ENCODE measurements at places on chromosomes 2 and 18.
A peak's percentile ranks its signal among the peaks of the same experiment; 100 is the strongest.

DNA sequence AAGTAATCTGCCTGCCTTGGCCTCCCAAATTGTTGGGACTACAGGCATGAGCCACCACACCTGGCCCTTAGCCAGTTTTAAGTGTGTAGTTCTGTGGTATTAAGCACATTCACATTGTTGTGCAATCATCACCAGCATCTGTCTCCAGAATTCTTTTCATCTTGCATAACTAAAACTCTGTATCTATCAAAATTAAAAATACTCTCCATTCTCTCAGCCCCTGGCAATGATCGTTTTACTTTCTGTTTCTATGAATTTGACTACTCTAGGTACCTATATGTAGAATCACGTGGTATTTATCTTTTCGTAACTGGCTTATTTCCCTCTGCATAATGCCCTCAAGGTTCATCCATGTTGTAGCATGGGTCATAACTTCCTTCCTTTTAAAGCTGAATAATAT lies 45.5 kb upstream of the CAVIN2 start:
- DNase-seq: no peak

GRCh38 chr2:101132202-101132601 lies 19.0 kb downstream of the TBC1D8 start:
- DNase-seq: no peak

GRCh38 chr2:74334931-74335333 lies 8.3 kb downstream of the SLC4A5 start:
- DNase-seq: peak; percentile 41

DNA sequence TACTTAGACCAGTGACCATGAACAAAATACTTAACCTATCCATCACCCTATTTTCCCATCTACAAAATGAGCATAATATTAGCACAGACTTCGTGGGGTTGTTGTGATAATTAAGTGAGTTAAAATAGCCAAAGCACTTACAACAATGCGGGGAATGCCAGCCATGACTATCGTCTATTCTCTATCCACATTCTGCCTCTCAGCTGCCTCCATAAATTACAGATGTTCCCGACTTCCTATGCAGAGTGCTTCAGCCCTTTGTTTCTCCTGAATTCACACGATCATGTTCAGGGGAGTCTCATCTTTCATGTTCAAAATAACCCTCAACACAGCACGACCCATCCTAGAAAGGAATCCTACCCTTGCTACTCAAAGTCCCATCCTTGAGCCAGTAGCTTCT lies 211.6 kb downstream of the EN1 start:
- no peak for DNase-seq

DNA sequence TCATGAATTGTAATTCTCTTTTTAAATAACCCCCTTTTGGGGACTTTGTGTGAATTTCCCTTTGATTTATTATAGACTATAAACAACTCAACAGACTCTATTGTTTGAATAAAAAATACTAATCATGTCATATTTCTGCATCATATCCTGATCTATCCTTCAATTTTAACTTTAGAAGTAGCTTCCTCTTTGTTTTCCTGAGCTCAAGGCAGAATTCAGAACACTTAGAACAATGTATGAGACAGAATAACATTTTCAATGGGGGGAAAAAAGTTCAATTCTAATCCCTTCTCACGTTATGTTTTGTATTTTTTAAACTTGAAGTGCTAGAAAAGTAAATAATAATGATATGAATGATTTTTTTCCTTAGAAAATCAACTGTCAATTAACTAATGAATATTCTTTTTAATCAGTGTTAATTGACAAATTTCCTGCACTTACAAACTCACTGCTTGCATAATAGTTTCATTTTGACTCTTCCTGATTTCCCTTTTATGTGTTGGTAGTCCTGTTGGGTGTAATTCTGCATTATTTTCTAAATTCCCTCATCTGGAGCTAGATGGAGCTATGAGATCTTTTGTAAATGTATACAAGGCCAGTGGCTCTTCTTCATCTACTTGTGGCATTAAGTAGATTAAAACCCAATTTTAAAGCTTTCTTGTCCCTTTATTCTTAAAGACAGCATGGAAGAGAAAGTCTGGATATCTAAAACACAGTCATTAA lies 326.1 kb downstream of the PARD3B start:
- no peak for DNase-seq

- no peak for DNase-seq
These were observed 170.3 kb upstream of the MAP2 start for GRCh38 chr2:209253544-209253943.

- DNase-seq: no peak
These were observed 71.9 kb downstream of the WDR7 start for GRCh38 chr18:56723068-56723467.

GRCh38 chr2:187655001-187655400 lies 100.8 kb upstream of the TFPI start:
- DNase-seq: no peak

- no peak for DNase-seq
These were observed 81.6 kb upstream of the ALPP start for GRCh38 chr2:232296776-232297525.

- no peak for DNase-seq
These were observed 284.0 kb upstream of the GCFC2 start for GRCh38 chr2:75994759-75995158.

- no peak for DNase-seq
These were observed 61.8 kb upstream of the TXNDC2 start for GRCh38 chr18:9823805-9824473.

DNA sequence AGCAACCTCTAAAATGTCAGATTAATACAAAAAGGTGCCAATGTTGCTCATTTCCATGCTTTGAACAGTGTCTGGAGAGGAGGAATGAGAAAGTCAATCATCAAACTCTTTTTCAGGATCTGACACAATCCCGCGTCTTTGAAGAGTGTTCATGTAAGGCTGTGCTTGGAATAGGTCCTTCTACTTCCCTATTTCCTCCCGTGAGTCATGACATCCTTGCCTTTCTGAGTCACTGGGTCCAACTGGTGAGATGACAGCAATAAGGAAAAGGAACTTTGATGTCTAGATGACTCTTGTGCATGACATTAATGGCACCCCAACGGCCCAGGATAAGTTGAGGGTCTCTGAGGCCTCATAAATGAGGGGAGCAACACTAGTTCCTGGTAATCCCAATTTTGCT lies 109.0 kb upstream of the CELF4 start:
- no peak for DNase-seq

- DNase-seq: no peak
These were observed 609.5 kb upstream of the SLC8A1 start for GRCh38 chr2:41061356-41061755.

- no peak for DNase-seq
These were observed 42.0 kb downstream of the TTR start for GRCh38 chr18:31633392-31634330.

DNA sequence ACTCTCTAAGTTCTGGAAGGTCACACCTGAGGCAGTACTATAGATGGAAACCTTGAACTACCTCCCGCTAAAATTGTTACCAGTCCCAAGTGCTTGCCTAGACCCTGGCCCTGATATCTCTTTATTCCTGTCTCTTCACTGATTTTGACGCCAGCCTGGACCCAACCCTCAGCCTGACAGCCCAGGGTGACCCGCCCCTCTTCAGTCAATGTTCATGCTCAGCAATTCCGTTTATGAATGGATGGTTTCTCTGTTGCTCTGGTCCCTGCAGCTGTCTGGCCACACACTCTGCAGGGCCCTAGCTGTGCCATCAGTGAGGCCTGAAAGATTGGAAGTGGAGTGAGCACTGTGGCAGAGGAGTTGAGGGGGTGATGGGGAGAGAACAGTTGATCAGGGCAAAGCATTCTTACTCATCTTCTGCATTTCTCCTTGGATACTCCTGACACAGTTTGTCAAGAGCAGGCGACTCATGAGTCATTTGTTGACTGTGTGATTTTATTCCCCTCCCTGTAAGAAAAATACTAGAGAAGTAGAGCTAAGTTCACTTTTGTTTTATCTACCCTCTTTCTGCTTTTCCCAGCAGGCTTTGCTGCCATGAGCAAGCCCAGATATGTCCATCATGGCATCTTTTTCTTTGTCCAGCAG lies 46.0 kb downstream of the NPAS2 start:
- DNase-seq: no peak

DNA sequence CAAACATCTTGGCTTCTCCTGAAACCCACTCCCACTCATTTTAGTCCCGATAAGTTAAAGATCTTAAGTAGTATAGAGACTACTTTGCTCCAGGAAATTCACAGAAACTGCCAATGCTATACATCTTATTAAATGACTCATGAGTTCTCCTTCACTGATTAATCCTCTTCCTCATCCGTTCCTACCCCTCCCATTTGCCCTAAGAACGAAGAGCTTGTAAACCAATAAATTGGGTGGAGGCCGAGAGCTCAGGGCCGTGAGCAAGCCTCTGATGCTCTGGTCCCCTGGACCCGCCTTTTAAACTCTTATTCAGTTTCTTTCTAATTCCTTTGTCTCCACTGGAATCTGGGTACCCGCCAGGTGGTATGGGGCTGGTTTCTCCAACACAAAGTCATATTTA lies 68.6 kb downstream of the METTL8 start:
- DNase-seq: no peak

- no peak for DNase-seq
These were observed 20.2 kb upstream of the ERMN start for GRCh38 chr2:157345647-157346389.

- DNase-seq: no peak
These were observed 32.0 kb upstream of the TFCP2L1 start for GRCh38 chr2:121316986-121317385.

DNA sequence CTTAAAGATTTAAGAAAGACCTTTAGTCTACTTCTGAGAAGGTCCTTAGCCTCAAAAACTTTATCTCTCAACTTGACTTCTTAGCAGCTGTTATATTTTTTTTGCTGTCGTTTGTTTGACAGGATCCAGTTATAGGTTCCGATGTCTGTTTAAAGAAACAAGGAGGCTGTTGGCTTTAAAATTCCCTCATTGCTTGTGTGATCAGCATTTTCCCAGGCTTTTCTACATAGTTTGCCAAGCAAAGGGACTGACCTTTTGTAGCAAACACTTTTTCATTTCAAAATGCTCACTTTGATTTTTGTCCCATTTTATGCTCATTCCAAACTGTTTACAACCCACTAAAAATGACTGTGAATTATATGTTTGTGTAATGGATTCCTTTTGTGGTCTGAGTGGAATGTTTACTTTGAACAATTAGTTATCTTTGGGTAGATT lies 394.9 kb downstream of the ARHGAP15 start:
- DNase-seq: no peak

DNA sequence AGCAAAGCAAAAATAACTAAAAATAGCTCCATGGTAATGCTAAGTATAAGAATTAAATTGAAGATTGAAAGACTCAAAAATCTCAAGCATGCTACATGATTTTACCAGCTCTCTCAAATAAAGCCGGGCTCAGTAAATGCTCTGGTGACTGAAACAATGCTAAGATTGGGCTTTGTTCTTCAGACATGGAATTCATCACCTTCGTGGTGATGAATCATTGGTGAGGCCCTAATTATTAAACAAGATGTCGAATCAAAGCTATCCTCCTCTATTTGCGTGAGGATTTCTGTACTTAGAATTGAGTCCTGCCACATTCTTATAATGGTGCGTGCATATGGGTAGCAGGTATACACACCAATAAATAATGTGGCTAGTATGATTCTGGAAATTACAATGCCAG lies 58.8 kb upstream of the LRRTM1 start:
- DNase-seq: no peak

DNA sequence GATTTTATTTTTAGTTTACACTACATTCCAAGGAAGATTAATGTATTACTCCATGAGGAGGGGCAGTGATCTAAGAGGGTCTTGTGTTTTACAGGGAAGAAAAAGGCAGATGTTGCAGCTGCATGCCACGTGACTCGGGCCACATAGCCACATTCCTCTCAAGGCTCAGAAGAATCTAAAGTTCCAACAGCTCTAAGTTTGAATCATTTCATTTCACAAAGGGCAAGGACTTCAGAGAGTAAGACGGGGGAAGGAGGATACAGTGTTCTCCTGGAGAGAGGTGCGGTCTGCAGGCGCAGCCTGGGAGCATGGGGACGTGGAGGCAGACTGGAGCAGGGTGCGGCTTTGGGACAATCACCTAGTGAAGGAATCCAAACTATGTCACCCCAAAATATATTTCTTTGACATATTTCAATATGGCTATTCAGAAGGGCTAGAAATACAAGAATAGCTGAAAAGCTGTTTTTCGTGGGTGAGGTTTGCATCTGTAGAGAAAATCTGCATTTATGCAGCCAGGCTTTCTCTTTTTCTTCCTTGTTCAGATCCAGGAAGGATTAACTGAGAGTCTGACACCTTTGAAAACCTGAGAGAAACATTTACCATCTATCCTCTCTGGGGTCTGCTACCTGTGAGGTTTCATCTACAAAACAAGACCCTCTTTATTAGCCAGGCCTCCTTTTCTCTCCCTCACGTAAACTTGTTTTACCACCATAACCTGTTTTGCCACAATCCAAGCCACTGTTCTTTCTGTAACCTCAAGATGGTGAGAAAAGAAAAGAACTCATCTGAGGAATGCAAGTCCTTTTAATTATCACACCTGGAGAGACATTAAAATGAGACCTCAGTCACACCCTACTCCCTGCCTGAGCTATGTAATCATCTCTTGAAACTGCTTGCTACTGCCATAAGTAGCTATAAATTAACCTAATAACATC lies 165.1 kb upstream of the NDUFV2 start:
- no peak for DNase-seq

DNA sequence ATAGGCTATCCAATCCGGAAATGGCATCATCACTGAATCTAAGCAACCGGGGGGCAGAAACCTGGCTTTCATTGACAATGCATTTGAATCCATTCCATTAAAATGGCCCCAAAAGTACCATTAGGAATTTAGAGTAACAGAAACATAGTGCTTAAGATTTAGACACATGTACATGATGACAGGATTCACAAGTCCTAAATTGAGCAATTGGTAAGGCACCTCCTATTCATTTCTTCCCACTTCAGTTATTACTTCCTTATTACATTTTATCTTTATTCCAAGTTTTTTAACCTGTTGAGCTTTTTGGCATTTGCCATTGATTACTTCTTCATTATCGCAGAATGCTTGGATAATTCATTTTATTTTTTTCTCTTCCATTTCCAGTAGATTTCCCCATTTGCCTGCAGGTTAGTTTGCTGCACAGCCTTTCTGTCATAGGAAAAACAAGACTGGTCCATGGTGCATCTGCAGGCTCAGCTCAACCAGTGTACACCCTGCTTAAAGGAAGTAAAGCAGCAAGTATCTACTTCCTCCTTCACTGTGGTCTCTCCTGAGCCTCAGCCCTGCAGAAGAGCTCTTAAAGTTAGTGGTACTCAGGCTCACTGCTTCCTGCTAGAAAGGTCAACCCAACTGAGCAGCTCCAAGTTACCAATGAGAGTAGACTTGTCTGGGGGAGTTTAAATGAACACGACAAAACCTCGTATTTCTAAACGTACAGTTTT lies 89.2 kb downstream of the DOCK10 start:
- no peak for DNase-seq

- DNase-seq: no peak
These were observed 28.2 kb downstream of the RND3 start for GRCh38 chr2:150459281-150459680.

GRCh38 chr2:7427293-7428060 lies 510.3 kb downstream of the RNF144A start:
- DNase-seq: peak; percentile 60

GRCh38 chr2:20050646-20051531 lies 539 bp downstream of the LAPTM4A start:
- no peak for DNase-seq

- no peak for DNase-seq
These were observed 170.5 kb downstream of the ANKRD44 start for GRCh38 chr2:197140045-197140444.

Data from iPS DF 6.9 (cell line).